LoVo (cell line): ENCODE measurements at places on chromosomes 16 and 17.

GRCh38 chr17:58370716-58371115, 18.7 kb upstream of the SUPT4H1 start:
- no peak for DNase-seq

DNA sequence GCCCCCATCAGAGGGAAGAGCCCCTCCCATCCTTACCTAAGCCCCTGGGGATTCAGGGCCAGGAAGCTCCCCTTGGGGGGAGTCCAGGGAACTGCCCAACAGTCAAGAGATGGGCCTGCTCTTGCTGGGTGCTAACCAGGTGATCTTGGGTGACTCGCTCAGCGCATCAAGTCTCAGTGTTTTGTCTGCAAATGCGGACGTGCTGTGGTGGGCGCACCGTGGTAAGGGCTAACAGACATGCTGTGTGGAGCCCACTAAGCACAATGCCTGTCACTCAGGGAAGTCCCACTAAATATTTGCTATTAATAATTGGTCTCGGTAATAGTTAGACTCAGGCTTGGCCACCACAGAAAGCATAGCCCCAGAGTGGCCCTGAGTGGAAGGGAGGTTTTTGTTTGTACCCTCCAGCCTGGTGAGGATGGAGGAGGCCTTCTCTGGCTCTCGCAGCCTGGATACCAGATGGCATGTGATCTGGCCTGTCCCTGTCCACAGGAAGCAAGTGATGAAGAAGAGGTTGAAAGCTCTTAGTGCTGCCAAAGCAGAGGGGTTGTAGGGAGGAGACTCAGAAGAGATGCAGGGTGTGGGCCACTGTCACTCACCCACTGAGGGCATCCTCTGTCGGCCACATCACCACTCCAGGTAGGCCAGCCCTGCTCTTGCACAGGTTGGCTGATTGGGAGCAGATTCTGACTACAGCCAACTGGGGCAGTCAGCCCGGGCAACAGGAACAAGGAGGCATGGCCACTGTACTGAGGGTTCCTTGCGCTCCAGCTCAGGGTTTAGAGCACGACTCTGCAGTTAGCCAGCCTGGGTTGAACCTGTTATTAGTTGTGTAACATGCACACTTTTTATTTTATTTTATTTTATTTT, 69.8 kb upstream of the KSR1 start:
- no peak for DNase-seq

GRCh38 chr16:27027971-27028370, 38.8 kb upstream of the C16orf82 start:
- no peak for DNase-seq

DNA sequence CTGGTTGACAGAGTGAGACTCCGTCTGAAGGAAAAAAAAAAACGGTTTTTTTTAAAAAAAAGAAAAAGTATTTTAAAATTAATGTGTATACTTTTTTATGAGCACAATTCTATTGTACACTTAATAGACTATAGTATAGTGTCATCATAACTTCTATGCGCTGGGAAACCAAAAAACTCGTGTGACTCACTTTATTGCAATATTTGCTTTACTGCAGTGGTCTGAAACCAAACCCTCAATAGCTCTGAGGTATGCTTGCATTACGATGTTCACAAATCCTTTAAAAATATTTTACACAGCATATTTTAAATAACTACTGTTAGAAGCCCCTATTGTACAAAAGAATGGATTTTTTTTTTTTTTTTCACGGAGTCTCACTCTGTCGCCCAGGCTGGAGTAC, 12.4 kb upstream of the MAP2K6 start:
- DNase-seq: no peak

DNA sequence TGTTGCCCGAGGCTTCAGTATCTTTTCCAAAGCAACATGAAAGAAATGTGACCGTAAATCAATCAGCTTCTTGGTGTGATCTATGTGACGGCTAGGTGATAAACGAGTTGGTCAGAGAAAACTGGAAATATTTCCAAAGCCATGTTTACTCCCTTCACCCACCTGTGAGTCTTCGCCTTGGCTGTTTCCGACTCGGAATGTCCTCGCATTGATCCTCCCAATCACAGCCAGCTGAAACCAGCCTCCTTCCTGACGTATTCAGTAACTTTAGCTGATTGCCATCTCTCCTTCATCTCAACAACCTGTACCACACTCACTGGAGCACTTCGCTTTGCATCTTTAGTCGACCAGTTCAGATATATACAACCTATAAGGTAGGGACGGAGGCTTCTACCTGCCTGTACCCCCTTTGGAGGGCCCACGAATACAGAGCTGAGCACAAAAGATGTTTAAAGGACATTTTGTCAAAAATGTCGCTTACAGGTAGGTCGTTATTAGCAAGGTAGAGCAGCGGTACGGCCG, 705 bp downstream of the KRABD2 start:
- DNase-seq: no peak

- no peak for DNase-seq
Measured at GRCh38 chr17:77354420-77354669, 213.6 kb downstream of the SEC14L1 start.

GRCh38 chr17:62801553-62802114, 6.5 kb downstream of the MARCHF10 start:
- DNase-seq: no peak
